ENCODE measurements at places on chromosomes 5 and 9. TPM values are rescaled to one million over a fixed set of nuclear protein-coding genes. Genes with fewer than 3 reads are reported as not detected.

CHSY3 gene
- 3.1 TPM for total RNA-seq

MINAR2 gene
- total RNA-seq = not detected

CDX1 gene
- total RNA-seq = 0.29 TPM

C9orf43 gene
- total RNA-seq = 0.37 TPM

FXN gene
- 10.3 TPM for total RNA-seq

ANKRD18B gene
- 2.1 TPM for total RNA-seq

GABRB2 gene
- 0.72 TPM for total RNA-seq

WDR38 gene
- not detected for total RNA-seq

PCDHAC2 gene
- total RNA-seq = 33.4 TPM

ENTREP1 gene
- total RNA-seq = 10.1 TPM

FAM200C gene
- 5.4 TPM for total RNA-seq

CDKN2A gene
- 1.9 TPM for total RNA-seq

Data from mucosa of gallbladder (tissue), 1 donor.